Activated CD4-positive, alpha-beta T cell treated with anti-CD3 and anti-CD28 coated beads, Interleukin-2, Interleukin-4, amounts not matched to agents 100 ng/mL and 50 ng/mL, durations not matched to agents 16 hours and 8 hours (primary cell): ENCODE measurements at places on chromosomes 2 and 18.
A peak's percentile ranks its signal among the peaks of the same experiment; 100 is the strongest.

DNA sequence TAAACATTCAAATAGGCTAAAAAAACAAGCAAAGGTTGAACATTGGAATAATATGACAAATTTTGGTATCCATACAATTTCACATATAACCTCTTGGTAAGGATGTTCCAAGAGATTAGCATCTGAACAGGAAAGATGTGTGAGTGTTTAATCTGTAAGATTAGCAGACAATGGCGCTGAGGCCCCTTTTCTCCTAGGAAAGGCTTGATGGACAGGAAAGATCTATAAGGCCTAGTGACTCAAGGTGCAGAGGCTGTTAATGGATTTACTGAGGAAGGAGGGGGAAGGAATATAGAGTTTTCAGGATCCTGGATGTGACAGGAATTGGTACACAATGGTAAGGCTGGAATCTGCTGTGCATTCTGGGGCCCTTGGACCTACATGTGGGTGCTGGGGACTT lies 48.1 kb upstream of the SMAD2 start:
- no peak for DNase-seq

DNA sequence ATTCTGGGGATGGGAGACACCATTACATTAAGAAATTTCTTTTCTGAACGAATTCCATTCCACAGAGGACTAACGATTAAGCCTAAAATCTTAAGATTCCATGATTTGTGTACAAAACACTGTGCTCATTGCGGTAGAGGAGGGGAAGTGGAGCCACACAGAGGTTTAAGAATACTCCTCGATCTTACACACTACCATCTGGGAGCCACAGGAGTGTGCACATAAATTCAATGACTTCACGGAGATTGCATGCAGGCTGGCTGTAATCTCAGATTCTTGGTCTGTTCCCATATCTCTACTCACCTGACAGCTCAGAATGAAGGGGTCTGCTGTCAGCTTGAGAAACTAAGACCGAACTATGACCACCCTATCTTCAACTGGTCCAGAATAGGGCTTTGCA lies 762 bp downstream of the VPS4B start:
- no peak for DNase-seq

DNA sequence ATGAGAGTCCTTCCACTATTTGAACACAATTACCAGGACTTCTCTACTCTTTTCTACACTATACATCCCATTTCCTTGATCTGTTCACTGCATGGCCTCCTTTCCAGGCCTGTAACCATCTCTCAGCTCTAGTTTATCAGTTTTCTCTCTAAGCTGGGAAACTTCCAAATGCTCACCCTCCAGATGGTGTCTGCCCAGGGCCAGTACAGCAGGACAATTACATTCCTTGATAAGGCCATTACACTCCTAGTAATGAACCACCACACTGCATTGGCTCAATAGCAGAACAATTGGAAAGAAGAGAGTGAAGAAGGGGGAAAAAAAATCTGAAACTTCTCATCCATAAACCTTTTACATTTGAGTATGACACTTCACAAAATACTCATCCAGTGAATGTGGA lies 359.1 kb downstream of the ALK start:
- no peak for DNase-seq

DNA sequence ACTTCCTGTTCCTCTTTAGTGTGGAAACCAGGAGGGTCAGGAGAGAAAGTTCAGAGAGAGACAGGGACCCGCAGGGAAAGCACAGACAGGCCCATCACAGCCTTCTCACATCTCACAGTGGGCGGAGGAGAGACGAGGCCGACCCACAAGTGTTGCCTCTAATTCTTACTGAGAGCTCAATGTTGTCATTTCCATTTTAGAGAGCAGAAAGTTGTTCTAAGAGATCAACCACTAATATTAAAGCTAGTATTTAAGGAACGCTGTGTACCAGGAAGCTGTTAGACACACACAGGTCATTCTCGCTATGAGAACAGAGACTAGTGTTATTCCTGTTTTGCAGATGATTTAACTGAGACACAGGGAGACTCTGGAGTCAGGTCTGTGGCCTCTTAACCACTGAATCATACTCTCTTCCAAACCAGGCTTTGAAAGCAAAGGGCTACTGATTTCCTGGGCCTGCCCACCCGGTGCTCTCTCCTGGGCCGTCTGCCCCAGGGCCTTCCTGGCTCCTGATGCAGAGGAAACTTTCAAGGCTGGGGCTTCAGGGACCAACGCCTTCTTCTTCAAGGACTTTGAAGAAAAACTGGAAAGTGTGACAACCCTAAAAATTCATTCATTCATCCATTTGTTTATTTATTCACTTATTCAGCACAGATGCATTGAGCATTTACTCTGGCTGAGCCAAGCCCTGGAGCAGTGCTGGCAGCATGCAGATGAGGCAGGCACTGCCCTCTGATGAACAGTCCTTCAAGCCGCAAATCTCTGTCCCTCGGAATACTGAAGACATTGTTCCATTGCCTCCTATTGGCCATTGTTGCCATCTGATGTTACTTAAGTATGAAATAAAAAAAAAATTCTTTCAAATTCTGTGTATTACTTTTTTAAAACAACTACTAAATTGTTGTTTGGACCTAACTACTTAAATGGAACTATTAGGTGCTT lies 37.2 kb upstream of the BIN1 start:
- no peak for DNase-seq

DNA sequence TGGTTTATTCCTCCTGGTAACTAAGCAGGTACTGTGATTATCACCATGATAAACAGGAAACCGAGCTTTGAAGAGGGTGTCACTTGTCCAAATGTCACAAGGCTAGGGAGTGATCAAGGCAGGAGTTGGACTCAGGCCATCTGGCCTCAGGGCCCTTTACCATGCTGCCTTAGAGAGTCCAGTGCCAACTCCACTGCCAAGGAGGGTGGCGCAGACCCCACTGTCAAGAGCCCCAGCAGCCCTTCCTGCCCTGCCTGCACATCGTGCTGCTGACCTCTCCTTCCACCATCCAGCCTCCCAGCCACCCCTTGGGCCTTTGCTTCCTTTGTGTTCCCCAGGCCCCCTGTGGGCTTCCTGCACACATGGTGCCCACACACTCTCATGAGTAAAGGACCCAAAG lies 48.3 kb downstream of the TNS1 start:
- no peak for DNase-seq

- no peak for DNase-seq
Observed at GRCh38 chr18:50469380-50469781, 90.5 kb upstream of the MAPK4 start.

DNA sequence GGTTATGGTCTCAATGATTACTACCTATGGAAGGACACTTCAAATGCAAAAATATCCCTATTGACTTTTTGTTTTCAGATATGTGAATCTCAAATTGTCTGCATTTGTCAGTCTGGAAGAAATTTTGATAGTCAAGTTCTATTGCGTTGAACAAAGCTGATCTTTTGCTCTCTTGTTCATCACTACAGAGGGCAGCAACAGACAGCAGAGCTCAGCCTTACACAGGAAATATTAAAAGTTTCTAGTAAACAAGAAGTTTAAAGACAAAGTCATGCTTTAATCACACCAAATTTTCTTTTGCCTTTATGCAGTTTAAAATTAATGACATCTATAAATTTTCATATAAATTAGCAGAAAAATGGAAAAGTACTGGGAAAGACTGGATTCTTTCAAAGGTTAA lies 617.5 kb downstream of the NR4A2 start:
- DNase-seq: no peak

- no peak for DNase-seq
Observed at GRCh38 chr2:54161660-54162424, 46.4 kb downstream of the ACYP2 start.

DNA sequence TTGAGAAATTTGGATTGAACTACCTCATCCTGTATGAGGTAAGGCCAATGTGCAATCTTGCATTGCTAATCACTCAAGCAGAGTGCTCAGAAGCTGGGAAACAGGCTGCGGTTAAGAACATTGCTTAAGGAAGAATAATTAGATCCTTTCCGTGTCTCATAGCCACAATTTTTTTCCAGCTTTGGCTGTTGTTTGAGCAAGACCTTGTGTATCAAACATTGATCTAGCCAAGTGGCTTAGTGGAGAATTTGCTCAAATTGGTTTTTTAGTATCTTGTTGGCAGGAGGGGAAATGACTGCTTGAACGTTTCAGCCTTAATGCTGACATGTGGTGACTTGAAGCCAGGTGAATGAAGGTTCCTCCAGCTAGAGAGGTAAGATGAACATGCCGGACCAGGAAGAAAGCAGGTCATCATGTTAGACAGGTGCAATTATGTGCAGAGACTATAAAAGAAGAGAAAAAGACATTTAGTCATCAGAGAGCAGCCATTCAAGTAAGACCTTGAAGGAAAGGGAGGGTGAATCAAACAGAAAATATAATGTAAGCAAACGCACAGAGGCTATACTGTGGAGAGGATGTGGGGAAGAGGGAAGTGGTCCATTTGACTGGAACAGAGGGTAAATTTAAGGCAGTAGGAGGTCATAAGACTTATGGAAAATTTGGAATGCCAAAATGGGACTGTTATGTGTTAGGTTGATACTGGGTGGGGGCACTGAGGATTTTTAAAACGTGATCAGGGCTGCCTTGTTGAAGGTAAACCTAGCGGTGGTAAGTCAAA lies 98.9 kb upstream of the CYP1B1 start:
- DNase-seq: no peak

DNA sequence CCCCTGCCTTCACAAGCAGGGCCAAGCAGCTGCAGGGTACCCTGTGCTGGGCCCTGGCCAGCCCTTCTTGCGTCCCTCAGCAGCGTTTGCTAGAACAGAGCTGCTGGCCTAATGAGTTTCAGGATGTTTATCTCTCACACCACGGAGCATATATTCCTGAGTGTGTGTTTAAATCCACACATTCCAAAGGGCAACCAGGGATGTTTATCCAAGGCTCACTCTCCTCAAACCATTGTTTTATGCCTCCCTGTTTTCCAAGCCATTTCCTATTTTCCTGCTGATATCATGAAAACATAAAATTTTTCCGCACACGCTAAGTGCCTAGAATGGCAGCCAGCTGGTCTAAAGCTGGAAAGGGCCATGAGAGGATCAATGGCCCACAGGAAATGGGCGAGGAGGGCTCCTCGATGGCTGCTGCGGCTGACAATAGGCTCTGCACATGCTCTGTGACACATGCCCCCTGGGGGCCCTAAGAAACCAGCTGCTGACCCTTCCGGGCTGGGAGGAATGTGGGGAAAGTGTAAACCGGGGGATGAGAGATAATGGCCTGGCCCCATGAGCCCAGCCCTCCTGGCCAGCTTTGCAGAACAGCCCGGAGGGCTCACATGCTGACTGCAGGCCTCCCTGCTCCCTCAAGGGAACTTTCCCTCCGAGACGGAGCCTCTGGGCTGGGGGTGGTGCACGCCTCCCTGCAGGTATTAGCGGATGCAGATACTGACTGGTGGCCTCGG lies 194.0 kb downstream of the NDUFA10 start:
- DNase-seq: no peak

DNA sequence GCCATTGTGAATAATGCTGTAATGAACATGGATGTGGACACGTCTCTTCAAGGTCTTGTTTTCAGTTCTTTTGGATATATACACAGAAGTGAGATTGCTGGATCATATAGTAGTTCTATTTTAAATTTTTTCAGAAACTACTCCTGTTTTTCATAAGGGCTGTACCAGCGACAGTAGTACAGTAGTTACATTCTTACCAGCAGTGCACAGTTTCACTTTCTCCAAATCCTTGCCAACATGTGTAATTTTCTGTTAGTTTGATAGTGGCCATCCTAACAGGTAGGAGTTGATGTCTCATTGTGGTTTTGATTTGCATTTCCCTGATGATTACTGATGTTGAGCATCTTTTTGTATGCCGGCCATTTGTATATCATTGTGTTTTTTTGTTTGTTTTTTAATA lies 81.7 kb downstream of the EPC2 start:
- DNase-seq: peak; percentile 15

DNA sequence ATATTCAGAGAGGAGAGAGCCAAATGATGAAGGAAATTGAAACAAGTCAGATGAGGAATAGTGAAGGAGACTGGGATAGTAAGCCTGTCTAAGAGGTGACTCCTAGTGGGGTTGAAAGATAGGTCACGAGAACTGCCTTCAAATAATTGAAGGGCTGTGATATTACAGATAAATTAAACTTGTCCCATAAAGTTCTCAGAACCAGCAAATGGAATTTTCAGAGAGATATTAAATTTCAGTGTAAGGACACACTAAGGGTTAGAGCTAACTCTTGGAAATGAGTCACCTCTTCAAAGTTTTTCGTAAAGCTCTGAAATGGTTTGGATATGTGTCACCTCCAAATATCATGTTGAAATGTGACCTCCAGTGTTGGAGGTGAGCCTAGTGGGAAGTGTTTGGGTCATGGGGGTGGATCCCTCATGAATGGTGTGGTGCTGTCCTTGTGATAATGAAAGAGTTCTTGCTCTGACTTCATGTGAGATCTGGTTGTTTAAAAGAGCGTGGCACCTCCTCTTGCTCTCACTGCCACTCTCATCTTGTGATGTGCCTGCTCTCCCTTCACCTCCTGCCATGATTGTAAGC lies 87.3 kb downstream of the BABAM2 start:
- DNase-seq: peak; percentile 76

GRCh38 chr18:46080156-46080555 lies 8.1 kb upstream of the PSTPIP2 start:
- DNase-seq: no peak

GRCh38 chr2:10444463-10444862 lies 3.7 kb downstream of the ODC1 start:
- peak; percentile 85 for DNase-seq

DNA sequence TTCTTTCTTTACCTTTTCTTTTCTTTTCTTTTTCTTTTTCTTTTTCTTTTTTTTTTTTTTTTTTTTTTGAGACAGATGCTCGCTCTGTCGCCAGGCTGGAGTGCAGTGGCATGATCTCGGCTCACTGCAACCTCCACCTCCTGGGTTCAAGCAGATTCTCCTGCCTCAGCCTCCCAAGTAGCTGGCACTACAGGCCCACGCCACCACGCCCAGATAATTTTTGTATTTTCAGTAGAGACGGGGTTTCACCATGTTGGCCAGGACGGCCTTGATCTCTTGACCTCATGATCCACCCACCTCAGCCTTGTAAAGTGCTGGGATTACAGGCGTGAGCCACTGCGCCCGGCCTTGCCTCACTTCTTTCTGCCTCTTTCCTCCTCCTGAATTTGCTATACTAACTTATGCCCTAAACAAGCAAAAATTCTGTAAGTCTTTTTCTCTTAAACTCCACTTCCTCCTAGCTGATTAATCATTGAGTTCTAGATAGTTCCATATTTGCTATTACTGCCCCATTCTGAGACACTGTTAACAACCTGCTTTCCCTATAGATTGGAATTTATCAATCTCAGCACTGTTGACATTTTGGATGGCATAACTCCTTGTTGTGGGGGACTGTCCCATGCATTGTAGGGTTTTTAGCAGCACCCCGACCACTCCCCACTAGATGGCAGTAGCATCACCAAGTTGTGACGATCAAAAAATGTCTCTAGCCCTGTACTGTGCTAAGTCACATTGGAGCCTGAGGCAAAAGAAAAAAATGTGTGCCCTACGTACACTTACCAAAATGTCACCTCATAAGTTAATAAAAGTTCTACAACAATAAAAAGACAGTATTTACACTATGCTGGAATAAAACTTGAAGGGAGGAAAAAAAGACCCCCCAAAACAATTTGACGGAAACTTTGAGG lies 16.4 kb upstream of the THADA start:
- peak; percentile 82 for DNase-seq

GRCh38 chr2:240168546-240169361 lies 28.3 kb upstream of the OTOS start:
- no peak for DNase-seq
